Naive thymus-derived CD4-positive, alpha-beta T cell (primary cell): ENCODE measurements at places on chromosomes 5 and 9. TPM values are rescaled to one million over a fixed set of nuclear protein-coding genes. Genes with fewer than 3 reads are reported as not detected.

- H3K27me3 ChIP-seq, result no peaks in the 10 kb centered on the region
- no peaks in the 10 kb centered on the region for H3K4me1 ChIP-seq
- no peaks in the 10 kb centered on the region for H3K36me3 ChIP-seq
- DNase-seq, result no peak
- H3K27ac ChIP-seq, result no peak overlapping the region
Measured at GRCh38 chr5:61910771-61911170, 395.2 kb upstream of the KIF2A start.

PRDM9 gene
- not detected for total RNA-seq

GRXCR2 gene
- total RNA-seq, result not detected

GRCh38 chr5:97377582-97377981 is 194.5 kb upstream of the RIOK2 start:
- no peaks in the 10 kb centered on the region for H3K27me3 ChIP-seq
- H3K36me3 ChIP-seq, result no peaks in the 10 kb centered on the region
- no peak overlapping the region for H3K4me3 ChIP-seq

PCDHGC5 gene
- not detected for total RNA-seq

SPZ1 gene
- not detected for total RNA-seq

- H3K36me3 ChIP-seq, result no peaks in the 10 kb centered on the region
- H3K4me3 ChIP-seq, result no peak overlapping the region
- DNase-seq, result no peak
- H3K4me1 ChIP-seq, result no peaks in the 10 kb centered on the region
- H3K27ac ChIP-seq, result no peak overlapping the region
- no peaks in the 10 kb centered on the region for H3K27me3 ChIP-seq
Measured at GRCh38 chr9:87195306-87195705, 248.0 kb upstream of the GAS1 start.

DNA sequence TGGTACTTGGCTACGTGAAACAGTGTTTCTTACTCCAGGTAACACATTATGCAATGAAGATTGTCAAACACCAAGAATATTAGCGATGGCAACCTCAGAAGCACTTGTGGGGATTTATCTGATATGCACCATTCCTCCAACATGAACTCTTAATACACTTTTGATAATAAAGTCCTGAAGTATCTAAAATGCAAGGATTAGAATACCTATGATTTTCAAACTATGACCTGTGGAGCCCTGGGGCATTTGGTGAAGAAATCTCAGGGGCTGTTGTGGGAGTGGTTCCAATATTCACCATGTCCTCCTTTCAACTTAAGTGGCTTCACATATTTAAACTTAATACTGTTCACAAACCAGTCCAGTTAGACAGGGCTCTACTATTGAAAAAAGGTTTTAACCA is 214.6 kb upstream of the POU5F2 start:
- no peak overlapping the region for H3K27ac ChIP-seq
- no peaks in the 10 kb centered on the region for H3K4me1 ChIP-seq
- no peaks in the 10 kb centered on the region for H3K36me3 ChIP-seq
- H3K4me3 ChIP-seq, result no peak overlapping the region
- DNase-seq, result no peak
- no peaks in the 10 kb centered on the region for H3K27me3 ChIP-seq

ZNG1F gene
- 11.8 TPM for total RNA-seq

DNA sequence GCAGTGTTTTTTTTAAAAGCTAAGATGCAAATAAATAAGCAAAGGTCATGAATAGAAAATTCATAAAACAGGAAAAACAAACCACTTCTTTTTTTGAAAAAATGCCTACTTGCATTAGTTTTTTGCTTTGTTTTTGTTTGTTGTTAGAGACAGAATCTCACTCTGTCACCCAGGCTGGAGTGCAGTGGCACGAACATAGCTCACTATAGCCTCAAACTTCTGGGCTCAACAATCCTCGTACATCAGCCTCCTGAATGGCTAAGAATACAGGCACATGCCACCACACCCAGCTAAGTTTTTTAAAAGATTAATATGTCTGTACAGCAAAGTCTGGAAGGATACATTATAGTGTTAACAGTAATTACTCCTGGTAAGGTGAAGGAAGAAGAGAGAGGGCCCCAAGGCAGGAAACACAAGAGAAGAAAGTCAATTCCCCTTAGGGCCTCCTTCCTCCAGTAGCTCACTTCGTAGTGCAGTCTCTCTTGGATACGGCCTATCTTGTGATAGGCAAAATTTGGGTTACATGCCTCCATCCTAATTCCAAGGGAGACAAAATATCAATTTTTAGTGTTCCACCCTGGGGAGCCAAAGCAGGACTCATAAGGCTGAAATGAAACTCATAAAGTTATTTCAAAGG is 15.3 kb downstream of the FAM169A start:
- H3K4me3 ChIP-seq, result no peak overlapping the region
- no peaks in the 10 kb centered on the region for H3K36me3 ChIP-seq
- H3K27ac ChIP-seq, result no peak overlapping the region
- DNase-seq, result no peak

DNA sequence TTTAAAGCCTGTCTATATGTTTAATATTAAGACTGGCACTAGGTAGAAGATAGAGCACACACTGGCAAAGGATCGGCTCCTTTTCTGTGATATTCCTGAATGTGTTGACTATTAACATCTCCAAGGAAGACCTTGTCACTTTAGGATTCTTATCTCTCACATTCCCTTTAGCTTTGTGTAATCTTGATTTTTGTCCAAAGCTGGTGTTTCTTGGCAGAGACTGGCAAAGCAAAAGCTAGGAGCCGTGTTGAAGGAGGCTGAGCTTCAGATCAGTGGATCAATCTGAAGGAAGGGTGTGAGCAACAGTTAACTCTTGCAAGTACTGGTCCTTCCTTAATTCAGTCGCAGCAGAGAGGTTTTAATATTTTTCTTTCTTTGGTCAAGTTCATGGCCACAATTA is 830.4 kb upstream of the ZNF608 start:
- no peaks in the 10 kb centered on the region for H3K36me3 ChIP-seq
- no peak overlapping the region for H3K27ac ChIP-seq
- DNase-seq, result no peak
- H3K27me3 ChIP-seq, result no peaks in the 10 kb centered on the region
- H3K4me1 ChIP-seq, result no peaks in the 10 kb centered on the region
- no peak overlapping the region for H3K4me3 ChIP-seq

- H3K27ac ChIP-seq, result no peak overlapping the region
- no peaks in the 10 kb centered on the region for H3K4me1 ChIP-seq
- H3K27me3 ChIP-seq, result no peaks in the 10 kb centered on the region
- DNase-seq, result no peak
- H3K4me3 ChIP-seq, result no peak overlapping the region
- H3K36me3 ChIP-seq, result no peaks in the 10 kb centered on the region
Measured at GRCh38 chr5:107526270-107526937, 144.3 kb downstream of the EFNA5 start.
